T1000 (cell line): ENCODE measurements at places on chromosomes 2 and 18.

- DNase-seq, result no peak
Measured at GRCh38 chr18:53701697-53702096, 522.8 kb downstream of the MBD2 start.

GRCh38 chr2:13137679-13138078 lies 420.9 kb downstream of the TRIB2 start:
- no peak for DNase-seq

DNA sequence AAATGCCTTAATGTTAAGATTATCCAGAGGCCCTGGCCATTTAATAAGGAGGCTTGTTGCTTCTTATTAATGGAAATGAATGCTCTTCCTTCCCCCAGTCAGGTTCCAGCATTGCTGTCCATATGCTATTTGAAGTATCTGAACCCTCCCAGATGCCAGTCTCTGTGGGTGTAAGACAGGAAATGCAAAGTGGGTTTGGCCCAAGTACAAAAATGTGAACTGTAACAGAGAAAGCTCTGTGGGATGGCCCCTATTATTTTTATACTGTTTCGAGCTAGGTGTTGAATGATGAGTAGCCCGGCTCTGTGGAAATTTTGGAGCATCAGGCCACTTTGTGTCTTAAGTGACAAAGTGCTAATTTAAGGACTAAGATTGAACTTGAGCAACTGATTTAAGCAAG lies 141.0 kb downstream of the UXS1 start:
- no peak for DNase-seq

GRCh38 chr2:47309472-47309951 lies 93.4 kb upstream of the MSH2 start:
- no peak for DNase-seq

DNA sequence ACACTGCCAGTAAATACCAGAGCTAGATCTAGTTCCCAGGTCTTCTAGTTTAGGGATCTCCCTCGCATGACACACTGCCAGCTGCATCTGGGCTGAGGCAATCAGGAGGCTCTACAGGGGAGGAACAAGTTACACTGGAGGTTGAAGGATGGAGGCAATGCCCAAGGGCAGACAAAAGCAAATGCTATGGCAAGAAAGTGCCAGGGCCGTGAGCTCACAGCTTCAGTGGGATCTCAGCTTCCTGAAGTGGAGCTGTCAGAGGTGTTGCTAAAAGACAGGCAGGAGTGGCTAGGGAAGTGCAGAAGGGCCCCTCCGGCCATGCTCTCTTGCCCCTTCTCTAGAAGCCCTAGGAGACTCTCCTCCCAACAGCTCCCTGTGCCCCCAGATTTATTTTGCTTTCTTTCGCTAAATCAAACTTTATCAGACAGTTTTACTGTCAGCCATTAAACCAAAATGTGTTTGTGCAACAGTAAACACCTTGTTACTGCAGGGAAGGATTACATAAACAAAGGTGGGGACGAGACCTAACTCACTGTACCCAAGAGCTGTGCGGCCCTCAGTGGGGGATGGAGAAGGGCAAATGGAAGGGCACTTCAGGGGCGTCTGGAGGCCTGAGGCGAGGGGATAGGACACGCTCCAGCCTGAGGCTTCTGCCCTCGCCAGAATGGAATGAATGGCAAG lies 39.4 kb upstream of the PKDCC start:
- DNase-seq, result no peak

GRCh38 chr2:191869178-191869577 lies 22.3 kb upstream of the CAVIN2 start:
- no peak for DNase-seq

DNA sequence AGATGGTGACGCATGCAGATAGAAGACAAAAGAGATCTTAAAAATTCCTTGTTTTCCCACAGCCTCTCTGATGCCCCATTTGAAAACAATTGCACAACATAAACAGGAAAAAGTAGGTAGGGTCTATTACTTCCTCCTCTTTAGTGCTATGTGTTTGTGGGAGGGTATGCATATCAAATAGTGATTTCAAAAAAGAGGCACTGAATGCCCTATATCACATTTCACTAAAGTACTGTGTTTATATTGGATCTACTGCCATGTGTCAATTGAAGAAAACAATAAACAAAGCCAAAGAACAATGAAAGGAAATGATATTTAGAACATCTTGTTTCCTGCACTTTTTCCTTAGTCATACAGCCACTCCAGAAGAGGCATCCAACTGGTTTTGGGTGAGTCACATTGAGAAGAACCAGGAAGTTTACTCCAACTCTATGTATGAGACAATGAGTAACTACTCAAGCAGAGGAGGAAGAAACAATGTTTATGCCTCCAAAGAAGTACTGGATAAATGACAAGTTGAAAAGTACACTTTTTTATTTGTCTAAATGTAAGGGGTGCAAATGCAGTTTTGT lies 583.6 kb downstream of the FBXO15 start:
- DNase-seq, result no peak

DNA sequence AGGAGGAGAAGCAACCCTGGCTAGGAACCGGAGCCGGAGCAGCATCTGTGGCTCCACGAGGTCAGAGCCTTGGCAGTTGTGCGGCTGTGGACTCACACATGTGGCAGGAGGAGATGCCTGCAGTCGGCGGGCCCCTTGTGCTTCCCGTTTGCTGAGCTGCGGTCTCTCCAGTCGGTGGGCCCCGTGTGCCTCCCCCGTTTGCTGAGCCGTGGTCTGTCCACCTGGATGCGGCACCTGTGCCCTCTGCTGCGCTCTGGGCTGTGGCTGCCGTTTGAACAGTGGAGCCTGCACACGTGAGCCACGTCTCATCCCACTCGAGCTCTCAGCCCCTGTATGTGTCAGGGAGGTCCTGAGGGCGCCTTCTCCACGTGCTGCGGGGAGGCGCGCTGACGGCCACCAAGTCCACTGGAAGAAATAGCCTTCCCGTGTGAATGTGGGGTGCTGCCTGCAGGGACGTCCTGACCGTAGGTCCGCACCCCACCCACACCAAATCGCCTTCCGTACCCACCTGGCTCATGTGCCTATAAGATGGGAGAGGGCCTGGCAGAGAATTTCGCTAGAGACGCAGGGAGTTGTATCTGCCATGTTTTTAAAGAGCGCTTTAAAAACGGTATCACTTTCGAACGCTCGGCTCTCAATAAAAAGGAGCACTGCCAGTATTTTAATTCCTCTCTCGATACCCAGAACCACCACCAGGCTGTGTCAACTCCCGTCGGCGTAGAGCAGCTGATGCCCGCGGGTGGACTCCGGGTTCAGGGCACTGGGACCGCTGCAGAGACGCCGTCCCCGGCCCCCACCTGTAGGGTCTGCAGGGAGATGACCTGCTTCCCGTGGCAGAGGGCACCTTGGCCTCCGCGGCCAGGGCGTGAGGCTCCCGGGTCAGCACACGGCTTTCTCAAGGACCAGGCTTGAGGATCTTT lies 117.0 kb downstream of the NFATC1 start:
- DNase-seq, result no peak

DNA sequence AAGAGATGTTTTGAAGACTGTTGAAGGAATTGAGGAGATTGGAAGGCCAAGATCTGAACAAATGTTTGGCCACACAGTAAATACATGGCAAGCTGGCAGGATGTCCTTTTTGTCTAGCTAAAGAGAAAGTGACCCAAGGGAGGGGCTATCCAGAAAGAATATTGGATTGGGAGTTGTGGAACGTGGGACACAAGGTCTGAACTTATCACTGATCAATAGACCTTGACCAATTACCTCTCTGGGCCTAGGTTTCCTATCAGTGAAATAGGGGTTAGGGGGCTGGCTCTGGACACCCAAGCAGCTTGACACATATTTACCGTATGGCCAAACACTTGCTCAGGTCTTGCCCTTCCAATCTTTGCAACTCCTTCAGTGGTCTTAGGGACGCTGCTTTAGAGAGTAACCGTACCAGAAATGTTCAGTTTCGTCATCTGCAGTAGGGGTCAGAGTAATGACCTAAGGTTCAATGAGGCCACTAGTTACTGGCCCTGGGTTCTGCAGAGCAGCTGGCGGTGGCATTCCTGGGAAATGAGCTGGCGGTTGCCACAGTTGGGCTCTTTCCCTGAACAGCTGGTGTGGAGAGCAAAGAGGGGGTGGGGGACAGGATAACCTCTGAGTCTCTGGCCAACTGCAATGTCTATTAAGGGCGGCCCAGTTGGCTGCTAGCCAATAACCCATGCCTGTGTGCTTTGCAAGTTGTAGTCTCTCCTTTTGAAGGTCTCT lies 70.1 kb upstream of the STPG4 start:
- peak; percentile 47 for DNase-seq

DNA sequence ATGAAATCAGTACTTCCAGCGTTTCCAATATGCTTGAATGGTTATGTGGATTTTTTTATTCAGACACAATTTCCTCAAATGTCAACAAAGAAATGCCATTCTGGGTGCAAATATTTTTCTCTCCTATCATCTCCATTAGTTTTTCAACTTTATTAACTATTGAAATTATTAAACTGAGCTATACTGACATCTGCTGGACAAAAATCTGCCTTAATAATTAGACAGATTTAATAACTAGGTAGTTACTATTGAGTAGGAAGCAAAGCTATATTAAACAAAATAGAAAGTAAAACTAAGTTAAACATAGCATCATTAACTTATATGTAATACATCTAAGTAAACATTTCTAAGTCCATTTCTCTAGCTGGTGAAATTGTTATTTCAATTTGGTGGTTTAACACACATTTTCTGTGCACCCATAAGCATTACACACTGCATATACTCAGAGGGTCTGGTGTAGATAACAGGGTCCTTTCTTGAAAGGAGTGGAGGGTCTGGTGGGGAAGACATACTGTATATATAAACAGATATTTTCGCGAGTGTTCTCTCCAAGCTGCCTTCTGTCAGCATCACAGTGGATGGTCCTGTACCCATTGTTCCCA lies 77.0 kb downstream of the LANCL1 start:
- no peak for DNase-seq

DNA sequence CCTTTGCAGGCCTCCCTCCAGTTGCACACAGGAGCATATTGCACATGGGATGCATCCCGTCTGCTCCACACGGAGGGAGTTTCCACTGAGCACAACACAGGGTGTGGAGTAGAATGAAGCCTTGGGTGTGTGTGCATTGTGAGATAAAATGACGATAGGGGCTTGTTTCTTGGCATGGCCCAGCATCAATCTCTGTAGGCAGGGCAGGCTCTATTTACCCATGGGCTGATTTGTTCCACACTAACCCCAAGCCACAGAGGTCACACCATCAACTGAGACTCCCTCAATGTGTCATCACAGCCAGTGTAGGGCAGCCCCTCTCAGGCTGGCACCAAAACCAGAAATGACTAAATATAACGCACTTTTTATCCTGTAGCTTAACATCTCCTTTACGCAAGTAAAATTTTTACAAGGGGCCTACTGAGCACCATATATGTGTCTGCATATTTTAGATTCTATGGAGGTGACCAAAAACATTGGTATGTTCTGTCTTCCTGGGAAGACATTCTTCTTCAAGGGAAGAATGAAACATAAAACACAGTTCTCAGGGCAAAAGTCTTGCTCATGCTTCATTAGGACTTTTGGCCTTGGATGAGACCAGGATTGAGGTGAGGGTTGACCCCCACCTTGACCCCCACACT lies 2.7 kb upstream of the GKN1 start:
- peak; percentile 85 for DNase-seq

DNA sequence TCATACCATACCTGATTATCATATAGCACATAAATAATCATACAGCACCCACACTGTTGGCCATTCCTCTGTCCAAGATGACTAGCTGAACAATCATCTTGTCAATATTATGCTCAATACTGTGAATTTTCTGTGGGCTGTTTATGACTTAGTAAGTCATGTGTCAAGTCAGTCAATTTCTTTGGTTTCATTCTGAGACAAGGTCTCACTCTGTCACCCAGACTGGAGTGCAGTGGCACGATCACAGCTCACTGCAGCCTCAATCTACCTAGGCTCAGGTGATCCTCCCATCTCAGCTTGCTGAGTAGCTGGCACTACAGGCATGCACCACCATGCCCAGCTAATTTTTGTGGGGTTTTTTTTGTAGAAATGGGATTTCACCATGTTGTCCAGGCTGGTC lies 5.7 kb downstream of the MCM6 start:
- DNase-seq, result no peak

DNA sequence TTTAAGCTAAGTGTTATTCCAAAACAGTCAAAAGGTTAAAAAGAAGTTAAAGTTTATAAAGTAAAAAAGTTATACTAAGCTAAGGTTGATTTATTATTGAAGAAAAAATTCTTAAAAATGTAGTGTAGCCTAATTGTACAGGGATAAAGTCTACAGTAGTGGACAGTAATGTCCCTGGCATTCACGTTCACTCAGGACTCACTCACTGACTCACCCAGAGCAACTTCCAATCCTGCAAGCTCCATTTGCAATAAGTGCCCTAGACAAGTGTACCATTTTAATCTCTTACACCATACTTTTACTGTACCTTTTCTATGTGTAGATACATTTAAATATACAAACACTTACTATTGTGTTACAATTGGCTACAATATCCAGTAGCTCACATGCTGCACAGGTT lies 86.1 kb downstream of the CACNB4 start:
- DNase-seq, result no peak

- DNase-seq, result no peak
Measured at GRCh38 chr2:152796941-152797340, 78.5 kb downstream of the ARL6IP6 start.

DNA sequence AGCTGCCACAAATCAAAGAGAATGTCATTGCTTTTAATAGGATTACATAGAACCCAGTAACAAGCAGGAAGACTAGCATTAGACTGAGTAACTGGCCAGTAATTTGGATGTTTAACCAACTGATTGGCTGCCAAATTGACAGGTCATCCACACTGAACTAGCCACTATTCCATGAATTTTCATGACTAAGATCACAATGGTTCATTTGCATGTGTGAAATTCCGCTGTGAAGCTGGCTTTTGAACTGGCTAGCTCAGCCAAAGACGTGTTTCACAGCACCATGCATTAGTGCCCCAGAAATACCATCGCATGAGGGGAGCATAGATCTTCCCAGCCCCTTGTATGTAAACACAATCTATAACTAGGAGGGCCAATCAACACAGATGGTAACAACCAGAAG lies 649.8 kb downstream of the ARHGAP15 start:
- DNase-seq, result no peak

DNA sequence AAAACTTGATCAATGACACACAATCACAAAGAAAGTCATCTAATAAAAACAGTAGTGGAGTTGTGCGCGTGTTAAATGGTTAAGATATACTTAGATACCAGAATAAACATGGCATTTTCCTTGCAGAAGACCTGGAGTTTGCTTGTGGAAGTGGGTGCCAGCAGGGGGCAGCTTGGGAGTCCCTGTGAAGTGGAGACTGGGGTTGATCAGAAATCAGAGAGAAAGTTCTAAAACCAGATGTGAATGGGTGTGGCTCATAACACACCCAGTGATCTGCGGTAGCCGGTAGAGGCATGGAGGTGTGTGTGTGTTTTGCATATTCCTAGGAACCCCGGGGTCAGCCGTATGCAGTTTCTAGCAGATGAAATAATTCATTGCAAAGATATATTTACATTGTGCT lies 300.1 kb upstream of the TRIB2 start:
- no peak for DNase-seq

DNA sequence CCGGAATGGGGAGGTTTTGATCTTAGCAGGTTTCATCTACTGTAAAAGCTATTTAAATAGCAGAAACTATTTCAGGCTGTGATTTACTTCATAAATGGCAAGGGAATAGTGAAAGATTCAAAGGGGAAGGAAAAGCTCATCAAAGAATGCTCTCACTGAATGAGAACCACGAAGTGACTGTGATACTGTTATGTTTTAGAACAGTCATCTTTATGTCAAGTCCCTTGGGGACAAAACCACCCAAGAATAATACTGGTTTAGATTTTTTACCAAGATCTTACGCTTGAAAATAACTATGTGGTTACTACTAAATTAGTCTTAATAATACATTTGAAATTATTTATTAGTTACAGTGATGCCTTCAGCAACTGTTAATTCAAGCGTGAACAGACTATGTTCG lies 28.1 kb downstream of the FARSB start:
- no peak for DNase-seq
